Suprapubic skin (tissue), 4 donors: ENCODE measurements at places on chromosomes 5 and 9.

DNA sequence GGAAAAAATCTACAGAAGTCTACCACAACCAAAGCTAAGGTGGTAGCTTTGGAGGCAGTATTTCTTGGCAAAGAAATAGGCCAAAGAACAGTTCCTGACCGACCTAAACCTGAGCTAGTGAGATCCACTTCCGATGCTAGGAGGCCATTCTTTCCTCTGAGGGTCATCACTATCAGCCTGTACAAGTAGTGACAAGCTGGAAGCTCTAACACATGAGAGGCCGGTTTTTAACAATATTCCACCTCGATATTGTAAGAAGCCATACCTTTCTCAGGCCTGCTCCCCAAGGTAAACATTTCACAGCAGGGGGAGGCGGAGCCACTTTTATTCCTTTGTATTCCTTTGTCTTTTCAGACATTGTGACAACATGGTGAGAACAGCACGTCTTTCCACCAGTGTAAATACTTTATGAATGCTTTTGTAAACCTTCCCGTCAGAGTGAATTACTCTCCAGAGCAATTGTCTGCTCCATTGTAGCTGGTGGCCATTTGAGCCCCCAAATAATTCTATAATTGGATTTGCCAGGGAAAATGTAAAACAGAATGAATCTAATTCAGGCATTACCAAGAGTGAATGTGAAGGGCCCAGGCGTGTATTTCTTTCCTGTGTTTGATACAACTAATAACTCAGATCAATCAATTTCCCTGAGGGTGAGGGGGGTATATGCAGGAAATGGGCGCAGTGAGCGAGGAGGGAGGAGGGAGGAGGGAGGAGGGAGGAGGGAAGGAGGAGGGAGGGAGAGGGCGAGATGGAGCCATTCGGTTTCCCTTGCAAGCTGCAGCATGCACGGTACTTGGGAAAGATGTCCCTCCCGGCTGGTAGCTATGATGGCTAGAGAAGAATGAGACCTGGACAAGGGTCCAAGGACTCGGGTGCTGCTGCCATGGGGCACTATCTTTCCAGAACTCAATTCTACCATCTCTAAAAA, 166.6 kb downstream of the CDK5RAP2 start:
- no peaks in the 10 kb centered on the region for H3K4me1 ChIP-seq
- no peak for DNase-seq
- H3K4me3 ChIP-seq, result no peak overlapping the region

- no peaks in the 10 kb centered on the region for H3K4me1 ChIP-seq
- H3K27me3 ChIP-seq, result no peaks in the 10 kb centered on the region
- H3K36me3 ChIP-seq, result no peaks in the 10 kb centered on the region
- H3K27ac ChIP-seq, result no peak overlapping the region
These were observed 581.1 kb downstream of the CAAP1 start for GRCh38 chr9:26311463-26311995.

DNA sequence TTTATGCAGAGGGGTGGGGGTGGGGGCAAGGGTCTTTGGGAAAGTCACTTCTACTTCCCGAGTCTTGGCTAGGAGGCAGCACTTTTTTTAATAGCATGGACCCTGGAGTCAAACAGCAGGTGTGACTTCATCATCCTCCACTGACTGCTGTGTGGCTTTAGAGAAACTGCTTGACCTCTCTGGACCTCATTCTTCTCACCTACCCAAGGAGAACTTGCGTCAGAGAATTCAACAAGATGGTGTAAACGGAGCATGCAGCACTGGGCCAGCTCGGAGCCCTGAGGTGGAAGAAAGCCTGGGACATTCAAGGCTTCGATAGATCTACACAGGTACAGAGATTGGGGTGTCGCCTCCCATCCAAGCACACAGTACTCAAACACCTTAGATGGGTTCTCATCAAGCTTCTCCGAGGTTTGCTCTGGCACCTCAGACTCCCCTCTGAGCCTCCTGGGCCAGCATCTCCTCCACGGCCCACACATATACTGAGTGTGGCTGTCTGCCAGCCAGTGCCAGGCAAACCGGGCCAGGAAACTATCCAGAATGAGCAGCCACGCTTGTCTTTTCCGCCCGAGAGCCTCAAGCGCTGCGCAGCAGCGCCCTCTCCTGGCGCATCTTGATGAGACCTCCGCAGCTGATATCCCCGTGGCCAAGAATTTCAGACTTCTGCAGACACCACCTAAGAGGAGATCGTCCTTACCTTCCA, 4.6 kb upstream of the SLC25A48 start:
- DNase-seq, result no peak
- peaks cover 13% of the 10 kb centered on the region for H3K4me1 ChIP-seq
- peaks cover 26% of the 10 kb centered on the region for H3K27me3 ChIP-seq
- no peaks in the 10 kb centered on the region for H3K36me3 ChIP-seq

GRCh38 chr9:12775679-12776512, 1.1 kb downstream of the LURAP1L start:
- H3K4me1 ChIP-seq, result peaks cover 26% of the 10 kb centered on the region
- peak overlapping the region; percentile 93 for H3K27ac ChIP-seq
- DNase-seq, result peak; percentile 79
- peak overlapping the region; percentile 69 for H3K4me3 ChIP-seq
- no peaks in the 10 kb centered on the region for H3K36me3 ChIP-seq
- no peaks in the 10 kb centered on the region for H3K27me3 ChIP-seq

DNA sequence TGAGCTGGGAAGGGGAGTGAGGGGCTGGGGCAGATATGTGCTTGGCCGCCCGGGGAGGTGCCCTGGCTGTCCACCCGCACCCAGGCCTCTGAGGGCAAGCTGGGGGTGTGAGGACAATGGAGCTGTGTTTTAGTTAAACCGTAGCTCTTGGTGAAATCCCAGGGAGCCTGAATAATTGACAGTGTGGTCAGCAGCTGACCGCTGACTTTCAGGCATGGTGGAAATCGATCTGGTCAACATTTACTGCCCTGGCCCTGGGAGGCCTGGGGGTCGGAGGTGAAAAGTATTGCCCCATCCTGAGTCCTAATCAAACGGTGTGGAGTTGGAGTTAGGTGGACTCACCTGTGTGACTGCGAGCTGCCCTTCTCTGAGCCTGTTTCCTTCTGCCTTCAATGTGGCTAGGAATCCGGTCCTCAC, 31.2 kb upstream of the CRB2 start:
- no peak overlapping the region for H3K4me3 ChIP-seq
- no peak overlapping the region for H3K27ac ChIP-seq
- H3K4me1 ChIP-seq, result peaks cover 20% of the 10 kb centered on the region
- peaks cover 2% of the 10 kb centered on the region for H3K27me3 ChIP-seq
- no peaks in the 10 kb centered on the region for H3K36me3 ChIP-seq
- no peak for DNase-seq

GRCh38 chr9:132857031-132857430, 21.1 kb downstream of the AK8 start:
- H3K36me3 ChIP-seq, result no peaks in the 10 kb centered on the region
- H3K4me3 ChIP-seq, result no peak overlapping the region
- H3K27ac ChIP-seq, result peak overlapping the region; percentile 51
- DNase-seq, result no peak

DNA sequence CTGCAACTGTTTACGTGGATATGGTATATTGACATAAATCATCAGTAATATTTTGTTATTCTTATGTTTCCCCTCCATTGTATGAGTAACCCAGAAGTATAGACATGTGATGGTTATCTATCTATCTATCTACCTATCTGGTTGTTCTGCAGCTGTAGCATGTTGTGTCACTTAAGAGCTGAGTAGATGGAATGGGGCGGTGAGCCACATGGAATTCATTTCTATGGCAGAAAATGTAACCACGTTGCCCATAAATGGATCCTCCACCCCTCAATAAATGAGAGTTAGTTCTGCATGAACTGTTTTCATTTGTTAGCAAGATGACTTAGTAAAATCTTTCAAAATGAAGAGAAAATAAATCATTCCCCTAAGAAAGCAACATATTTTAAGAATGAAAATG, 553.2 kb downstream of the MAT2B start:
- H3K4me1 ChIP-seq, result no peaks in the 10 kb centered on the region
- no peak overlapping the region for H3K27ac ChIP-seq
- no peaks in the 10 kb centered on the region for H3K36me3 ChIP-seq
- H3K4me3 ChIP-seq, result no peak overlapping the region
